ENCODE measurements at places on chromosomes 1 and 21.

DNA sequence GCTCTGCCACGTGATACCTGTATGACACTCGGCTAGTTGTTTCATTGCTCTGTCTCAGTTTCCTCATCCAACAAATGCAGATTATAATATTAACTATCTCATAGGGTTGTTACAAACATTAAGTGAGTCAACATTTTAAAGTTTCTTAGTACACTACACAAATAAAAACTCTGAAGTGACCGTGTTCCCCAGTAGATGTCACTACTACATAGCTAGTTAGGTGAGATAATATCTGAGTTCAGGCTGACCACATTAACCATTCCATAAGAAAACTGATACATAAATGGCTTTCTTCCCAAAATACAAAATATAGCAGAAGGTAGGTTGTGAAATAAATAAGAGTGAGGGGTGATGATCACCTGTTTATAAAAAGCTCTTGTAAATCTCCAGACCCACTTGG lies 214.1 kb downstream of the NUF2 start:
- no peak for DNase-seq

GRCh38 chr1:223228931-223229528 lies 86.0 kb upstream of the TLR5 start:
- no peak for DNase-seq

DNA sequence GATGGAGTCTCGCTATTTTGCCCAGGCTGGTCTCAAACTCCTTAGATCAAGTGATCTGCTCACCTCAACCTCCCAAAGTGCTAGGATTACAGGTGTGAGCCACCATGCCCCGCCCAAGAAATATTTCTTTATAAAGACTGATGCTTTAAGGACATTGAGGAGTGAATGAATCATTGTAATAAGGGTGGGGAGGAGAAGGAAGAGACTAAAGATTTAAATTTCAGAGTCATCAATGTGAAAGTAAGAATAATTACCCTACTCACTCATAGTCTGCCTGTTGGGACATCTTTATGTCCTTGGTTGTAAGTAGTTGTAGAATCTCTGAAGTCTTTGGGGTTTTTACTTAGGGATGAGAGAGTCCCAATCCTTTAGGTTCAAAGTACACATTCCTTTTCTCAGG lies 7.3 kb downstream of the KDM1A start:
- no peak for DNase-seq

GRCh38 chr1:24683713-24684162 lies 40.6 kb downstream of the SRRM1 start:
- DNase-seq: no peak

- no peak for DNase-seq
These were observed 61.8 kb downstream of the INTS7 start for GRCh38 chr1:211973541-211973940.

GRCh38 chr1:195071461-195071860 lies 1536.8 kb downstream of the KCNT2 start:
- DNase-seq: no peak

GRCh38 chr1:90969241-90969640 lies 52.6 kb downstream of the ZNF644 start:
- no peak for DNase-seq

DNA sequence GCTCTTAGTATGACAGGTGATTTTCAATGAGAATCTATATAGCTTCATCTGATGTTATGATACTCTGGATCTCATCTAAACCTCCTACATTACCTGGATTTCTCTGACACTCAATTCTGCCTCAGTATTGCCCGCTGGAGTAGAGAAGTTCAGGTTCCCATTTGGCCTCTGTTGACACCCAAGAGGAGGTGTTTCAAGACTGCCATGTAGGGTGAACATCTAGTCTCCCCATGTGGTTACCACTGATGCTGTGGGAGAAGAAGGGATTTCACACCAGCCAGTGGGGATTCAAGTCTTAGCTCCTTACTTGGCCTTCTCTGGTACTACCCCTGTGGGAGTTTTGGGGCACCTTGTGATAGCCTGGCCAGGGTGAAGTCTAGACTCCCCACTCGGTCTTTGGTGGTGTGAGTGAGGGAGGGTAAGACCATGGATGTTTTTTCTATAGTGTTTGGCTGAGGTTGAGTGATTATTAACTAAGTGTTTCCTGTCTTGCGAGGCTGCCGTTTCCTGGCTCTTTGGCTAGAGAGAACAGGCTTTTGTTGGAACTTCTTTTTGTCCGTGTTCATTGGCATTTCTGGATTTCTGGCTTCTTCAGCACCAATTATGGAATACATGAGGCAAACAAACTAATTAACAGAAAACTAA lies 90.7 kb downstream of the RHOU start:
- no peak for DNase-seq

GRCh38 chr1:240073097-240073496 lies 18.6 kb upstream of the FMN2 start:
- DNase-seq: no peak

DNA sequence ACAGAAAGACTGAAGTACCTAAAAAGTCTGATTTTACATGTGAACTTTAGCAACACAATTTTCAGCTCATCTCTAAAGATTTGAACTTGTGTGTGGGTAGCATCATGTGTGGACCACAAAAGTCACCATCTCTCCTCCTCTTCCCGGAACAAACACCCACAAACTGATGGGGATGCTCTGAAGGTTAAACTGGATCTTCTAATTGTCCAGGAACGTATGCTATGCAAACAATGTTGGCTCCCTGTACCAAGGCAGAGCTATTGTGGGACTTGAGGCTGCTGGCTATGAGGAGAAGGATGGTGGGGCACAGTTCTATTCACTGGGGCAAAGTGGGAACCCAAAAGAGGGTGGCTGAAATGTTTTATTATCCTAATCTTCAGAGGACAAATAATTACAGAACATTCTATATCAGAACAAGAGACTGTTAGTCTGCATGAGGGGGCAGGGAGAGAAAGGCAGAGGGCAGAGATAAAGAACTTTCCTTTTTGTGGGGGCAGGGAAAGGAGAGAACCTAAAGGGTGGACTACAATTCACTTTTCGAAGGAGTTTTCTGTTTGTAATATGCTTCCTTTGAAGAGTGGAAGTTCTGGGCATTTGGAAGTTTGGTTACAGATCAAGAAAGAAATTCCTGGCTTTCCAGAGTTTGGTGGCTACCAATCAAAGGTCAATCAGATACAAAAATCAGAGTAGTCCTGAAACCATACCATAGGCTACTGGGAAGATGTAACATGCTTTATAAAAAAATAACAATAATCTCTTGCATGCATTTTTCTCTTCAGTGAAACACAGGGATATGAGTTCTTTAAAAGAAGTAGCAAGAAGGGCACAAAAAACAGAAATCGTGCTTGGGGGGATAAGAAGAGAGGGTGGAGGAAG lies 62.9 kb downstream of the GADD45A start:
- DNase-seq: no peak

DNA sequence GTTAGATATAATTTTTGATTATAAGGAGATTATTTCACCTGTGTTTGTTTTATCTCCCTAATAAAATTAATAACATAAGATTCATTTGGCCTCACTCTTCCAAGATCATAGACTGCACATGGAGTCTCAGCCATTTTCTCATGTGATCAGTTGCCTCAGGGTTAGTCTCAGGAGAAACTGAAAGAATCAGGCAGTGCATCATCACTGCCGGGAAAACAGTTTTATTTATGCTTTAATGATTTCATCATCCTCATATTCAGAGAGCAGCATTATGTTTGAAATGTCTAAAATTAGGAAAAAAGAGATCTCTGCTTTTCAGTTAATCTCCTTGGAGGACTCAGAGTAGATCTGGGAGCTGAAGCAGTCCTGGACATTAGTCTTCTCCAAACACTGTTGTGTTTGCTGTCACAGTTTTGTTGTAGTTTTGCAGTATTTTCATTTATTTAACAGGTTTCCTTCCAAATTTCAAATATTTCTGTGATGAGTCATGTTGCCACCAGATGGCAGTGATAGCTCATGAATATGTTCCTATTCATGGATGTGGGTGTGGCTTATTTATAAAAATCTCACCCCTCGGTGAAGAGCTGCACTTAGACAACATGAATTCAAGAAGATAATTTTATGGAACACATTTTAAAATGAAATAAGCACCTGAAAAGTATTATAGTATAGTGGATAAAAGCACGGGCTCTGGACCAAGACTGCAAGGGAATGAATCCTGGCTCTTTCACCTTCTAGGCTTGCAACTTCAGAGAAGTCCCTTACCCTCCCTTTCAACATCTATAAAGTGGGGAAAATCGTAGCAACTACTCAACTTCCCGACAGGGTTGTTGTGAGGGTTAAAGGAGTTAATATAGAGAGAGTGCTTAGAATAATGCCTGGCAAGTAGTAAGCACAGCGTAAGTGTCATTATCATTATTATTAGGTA lies 31.2 kb downstream of the CHD1L start:
- DNase-seq: no peak

DNA sequence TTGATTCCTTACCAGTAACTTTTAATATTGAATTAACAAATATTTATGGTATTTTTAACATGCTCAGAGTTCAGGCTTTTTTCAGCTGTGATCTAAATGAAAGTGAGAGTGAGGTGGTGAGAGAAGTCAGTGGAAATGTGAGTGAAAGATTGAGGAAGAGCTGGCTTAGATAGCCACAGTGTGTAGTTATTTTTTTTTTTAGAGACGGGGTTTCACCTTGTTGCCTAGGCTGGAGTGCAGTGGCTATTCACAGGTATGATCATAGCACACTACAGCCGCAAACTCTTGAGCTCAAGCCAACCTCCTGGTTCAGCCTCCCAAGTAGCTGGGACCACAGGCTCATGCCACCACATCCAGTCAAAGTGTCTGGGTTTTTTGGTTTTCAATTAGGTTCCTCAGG lies 10.9 kb downstream of the RNF11 start:
- no peak for DNase-seq

- DNase-seq: no peak
These were observed 18.9 kb upstream of the OR10J5 start for GRCh38 chr1:159554696-159555095.

DNA sequence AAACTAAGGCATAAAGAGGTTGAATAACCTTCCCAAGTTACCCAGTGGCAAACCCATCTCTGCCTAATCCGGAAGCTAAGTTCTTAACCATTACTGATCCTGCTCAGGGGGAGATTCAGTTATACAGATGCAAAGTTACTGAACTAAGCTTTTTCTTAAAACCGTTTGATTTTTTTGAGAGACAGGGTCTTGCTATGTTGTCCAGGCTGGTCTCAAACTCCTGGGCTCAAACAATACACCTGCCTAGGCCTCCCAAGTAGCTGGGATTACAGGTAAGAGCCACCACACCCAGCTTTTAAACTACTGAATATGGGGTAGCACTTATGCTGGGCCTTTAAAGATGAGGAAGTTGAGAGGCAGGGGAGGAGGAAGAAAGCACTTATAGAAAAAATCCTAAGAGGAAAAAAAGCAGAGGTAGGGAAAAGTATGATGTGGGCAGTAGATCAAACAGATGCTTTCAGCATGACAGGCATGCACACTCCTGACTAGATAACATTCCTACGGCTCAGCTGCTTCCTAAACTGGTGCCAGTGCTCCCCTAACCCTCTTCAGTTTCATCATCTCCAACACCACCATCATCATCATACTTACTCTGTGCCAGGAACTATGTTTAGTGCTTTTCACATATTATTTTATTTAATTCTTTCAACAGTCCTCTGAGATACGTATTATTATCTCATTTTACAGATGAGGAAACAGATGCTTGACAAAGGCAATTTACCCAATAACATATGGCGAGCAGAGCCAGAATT lies 5.8 kb downstream of the PAFAH2 start:
- no peak for DNase-seq

GRCh38 chr1:161273402-161273801 lies 14.9 kb downstream of the PCP4L1 start:
- DNase-seq: no peak

- no peak for DNase-seq
These were observed 114.0 kb downstream of the NBPF12 start for GRCh38 chr1:147052143-147052542.

GRCh38 chr1:149883598-149884247 lies 15.6 kb upstream of the BOLA1 start:
- DNase-seq: no peak

DNA sequence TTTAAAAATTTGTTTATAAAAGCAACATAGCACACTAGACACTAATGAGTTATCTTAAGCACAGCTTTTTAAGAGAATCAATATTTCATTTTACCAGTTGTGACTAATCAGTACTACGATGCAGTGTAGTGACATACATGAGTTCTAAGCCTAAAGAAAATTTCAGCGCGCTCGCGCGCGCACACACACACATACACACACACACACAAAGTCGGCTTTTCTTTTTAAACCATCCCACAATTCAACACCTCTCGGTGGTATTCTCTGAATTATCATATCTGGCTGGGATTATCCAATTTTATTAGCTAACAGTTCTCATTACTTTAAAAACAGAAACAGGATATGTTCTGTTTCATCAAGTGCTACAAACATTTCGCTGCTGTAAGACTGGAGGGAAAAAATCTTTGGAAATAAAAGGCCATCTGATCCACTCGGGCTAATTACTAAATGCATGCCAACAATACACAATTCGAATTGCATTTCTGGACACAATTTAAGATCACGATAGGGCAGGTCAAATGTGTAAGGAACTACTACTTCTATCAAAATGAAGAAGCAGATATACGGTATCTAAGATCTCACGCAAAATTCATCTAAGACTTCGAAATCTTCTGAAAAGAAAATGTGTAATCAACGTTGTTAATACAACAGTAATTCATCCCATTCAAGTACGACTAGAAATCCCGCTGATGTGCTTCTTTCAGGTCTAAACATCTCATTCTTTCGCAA lies 1.2 kb downstream of the TUT4 start:
- DNase-seq: no peak

All from stimulated activated CD4-positive, alpha-beta T cell treated with anti-CD3 and anti-CD28 coated beads, Interleukin-15, amount 100 ng/mL, for 48 hours (primary cell).